SW 1271 (cell line): ENCODE measurements at places on chromosomes 3 and 15.

GRCh38 chr3:133742351-133743091, 3.7 kb upstream of the TF start:
- DNase-seq, result no peak

DNA sequence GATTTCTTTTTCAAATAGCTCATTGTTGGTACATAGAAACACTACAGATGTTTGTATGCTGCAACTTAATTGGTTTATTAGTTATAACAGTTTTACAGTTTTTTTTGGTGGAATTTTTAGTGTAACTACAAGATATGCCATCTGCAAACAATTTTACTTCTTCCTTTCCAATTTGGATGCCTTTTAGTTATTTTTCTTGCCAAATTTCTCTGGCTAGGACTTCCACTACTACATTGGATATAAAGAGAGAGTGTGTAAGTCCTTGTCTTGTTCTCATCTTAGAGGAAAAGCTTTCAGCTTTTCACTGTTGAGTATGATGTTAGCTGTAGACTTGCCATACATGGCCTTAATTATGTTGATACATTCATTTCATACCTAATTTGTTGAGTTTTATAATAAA, 143.6 kb upstream of the EOMES start:
- DNase-seq, result no peak

DNA sequence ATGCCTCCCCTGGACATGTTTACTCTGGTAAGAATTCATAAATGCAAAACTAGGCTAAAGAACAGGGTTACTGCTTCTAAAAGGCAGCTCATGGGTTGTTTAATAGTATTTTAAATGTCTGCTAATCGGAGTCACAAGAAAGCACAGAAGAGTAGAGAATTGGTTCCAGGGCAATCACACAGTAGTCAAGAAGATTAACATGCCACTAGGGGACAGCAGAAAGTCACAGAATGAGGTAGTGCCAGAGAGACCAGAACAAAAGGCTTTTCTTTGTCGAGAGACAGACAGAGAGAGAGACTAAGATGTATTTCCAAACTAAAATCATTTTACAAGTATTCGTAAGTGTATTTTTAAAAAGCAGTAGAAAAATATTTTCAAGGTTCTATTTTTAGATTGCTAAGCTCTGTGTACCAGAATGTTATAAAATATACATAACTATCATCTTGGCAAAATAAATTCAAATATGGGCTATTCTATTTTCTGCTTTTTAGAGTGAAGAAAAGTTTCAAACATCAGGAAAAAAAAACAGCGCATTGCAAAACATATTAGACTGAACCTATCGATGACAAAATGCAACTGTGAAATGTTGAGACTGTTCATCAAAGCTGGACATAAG, 78.3 kb upstream of the CDIN1 start:
- DNase-seq, result peak; percentile 66

- DNase-seq, result no peak
Observed at GRCh38 chr3:127684871-127685707, 12.3 kb downstream of the ABTB1 start.

DNA sequence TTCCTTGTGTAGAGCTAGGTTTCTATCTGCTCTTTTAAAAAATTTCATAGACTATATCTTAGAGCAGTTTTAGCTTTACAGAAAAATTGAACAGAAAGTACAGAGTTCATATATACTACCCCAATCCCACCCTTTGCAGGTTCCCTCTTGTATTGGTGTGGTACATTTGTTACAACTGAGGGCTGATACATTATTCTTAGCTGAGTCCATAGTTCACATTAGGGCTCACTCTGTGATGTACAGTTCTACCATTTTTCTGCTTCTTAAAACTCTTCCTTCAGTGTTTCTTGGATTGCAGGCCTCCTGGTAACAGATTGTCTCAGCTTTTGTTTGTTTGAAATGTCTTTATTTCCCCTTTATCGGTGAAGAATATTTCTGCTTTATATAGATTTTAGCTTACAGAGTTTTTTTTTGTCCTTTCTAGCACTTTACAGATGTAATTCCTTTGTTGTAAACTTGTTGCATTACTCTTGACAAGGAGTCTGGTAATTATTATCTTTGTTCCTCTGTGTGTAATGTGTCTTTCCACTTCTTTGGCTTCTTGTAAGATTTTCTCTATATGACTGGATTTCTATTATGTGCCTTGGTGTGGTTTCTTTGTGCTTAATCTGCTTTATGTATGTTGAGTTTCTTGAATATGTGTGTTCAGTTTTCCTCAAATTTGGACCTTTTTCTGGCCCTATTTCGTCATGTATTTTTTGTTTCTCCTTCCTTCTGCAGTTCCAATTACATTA, 25.3 kb downstream of the MEF2A start:
- no peak for DNase-seq

DNA sequence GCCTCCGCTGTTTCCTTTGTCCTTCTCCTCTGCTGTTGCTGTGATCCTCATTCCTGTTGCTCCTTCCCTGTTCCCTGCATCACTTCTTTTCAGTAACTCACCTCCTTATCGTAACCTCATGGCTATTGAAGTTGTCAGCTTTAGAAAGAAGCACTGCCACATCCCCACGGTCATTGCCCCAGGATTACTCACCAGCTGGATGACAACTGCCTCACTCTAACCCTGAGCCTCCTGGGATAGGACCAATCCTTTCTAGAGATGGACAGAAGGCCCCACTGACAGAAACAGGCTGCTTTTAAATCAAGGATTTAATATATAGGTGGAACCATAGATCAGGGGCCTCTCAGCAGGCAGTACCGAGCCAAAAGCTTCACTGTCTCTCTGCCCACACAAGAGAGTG, 4.1 kb downstream of the FHIT start:
- DNase-seq, result no peak

DNA sequence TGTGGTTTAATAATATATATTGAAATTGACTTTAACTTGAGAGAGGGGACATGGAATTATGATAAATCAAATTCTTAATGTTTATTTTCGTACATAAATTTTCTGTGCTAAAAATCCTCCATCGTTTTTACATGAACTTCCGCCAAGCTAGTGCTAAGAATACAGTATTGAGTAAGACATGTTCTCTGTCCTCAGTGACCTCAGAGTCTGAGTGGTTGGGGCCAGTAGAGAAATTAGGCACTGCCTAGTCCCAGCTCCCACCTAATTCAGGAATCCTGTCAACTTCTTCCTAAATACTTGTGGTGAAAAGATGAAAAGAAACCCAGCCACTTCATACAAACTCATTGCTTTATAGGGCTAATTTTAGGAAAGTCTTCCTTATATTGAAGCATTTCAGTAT, 110.3 kb downstream of the PPP2R3A start:
- DNase-seq, result no peak

GRCh38 chr15:43242616-43243015, 21.8 kb upstream of the EPB42 start:
- no peak for DNase-seq

DNA sequence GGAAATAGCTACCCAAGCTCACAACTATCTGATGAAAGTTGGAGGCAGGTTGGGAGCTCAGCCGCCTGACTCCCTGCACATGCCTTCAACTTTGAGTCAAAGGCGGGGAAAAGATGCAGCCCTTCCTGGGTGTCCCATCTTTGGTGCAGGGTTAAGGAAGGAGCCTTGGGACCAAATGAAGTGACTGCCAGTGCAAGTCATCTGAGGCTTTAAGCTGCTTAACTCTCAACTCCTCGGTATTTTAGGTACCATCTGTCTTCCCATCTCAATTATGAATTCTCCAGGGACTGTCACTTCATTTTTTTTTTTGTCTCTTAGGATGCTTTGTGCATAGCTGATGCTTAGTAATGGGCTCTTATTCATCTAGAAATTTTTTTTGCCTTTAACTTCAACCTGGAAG, 408.8 kb upstream of the C2CD4B start:
- no peak for DNase-seq

DNA sequence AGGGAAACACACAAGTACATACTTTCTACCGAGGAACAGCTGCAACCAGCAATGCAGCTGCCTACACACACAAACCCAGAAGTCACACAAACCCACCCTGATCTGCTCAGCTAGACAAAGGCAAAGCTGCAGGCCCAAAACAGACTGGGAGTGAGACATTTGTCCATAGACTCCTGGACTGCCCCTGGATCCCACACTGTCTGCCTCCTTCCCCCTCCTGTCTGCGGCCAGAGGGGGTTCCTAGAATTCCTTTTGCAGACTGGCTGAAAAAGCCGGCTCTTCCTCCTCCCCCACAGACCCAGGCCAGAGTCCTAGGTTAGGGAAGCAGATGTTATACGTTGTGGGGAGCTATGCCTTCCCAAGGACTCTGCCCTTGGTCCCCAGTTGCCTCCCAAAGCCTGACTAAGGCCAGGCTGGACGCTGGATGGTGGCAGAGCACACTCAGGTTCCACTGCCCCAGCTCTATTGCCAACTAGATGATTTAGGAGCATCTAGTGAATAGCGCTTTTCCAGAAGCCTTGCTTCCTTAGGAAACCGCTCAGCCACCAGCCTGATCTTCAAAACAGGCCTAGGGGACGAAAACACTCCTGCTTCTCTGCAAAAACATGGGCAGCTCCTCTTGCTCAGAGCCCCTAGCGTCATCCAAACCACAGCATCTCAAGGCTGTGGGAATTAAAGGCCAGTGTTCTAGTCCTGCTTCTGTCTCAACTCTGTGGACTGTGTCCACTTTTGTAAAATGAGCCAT, 37.4 kb upstream of the CILP start:
- no peak for DNase-seq

DNA sequence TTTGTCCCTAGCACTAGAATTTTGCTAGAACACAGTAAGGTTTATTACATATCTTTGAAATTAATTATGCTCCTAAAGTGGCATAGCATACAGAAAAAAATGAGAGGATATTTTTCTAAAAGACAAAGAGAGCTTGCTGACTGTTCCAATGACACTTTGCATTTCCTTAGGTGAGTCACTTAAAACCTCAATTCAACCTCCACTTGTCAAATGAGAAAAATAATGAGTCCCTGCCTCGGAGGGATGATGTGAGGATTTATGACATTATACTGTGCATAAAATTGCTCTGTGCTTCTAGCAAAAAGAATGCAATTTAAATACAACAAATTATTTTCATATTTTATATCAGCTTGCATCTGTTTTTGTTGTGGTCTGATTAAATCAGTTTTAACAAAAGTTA, 1417.0 kb upstream of the ALCAM start:
- no peak for DNase-seq

DNA sequence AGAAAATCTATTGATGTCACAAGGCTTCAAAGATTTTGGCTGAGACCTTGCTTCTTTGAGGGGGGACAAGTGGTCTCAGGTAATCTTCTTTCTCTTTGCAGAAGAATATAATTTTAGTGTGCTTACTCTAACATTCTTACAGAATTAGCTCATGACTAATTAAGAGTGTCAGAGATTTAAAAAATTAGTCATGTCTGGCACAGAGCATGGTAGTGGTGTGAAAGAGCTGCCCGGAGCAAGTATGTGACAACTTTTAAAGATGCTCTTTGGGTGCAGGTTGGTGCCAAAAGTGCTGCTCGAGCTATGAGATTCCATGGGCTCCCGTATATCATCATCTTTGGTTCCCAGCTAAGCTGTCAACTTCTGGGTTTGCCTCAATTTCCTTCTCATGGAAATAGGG, 31.1 kb downstream of the CYP19A1 start:
- DNase-seq, result no peak

- no peak for DNase-seq
Observed at GRCh38 chr3:172061724-172062184, 22.4 kb downstream of the FNDC3B start.
